ENCODE measurements at places on chromosomes 7 and 10. TPM values are rescaled to one million over a fixed set of nuclear protein-coding genes. Genes with fewer than 3 reads are reported as not detected.

DNA sequence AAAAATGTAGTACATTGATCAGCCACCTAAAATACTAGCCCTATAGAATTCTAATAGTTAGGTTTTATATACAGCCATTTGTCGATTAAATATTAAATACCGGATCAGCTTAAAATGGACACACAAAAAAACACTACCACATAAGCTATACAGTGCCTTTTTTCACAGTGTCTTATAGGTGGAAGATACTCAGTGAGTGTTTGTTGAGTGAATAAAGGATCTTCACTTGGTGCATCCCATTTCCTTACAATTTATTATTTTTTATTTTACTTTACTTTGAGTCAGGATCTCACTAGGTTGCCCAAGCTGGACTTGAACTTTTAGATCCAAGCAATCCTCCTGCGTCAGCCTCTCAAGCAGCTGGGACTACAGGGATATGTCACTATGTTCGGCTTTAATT is 335.4 kb upstream of the KAT6B start:
- no peak for DNase-seq

The KIF20B gene
- 54.0 TPM for total RNA-seq

The CYP2C19 gene
- total RNA-seq: 0.19 TPM

The FHIP2A gene
- total RNA-seq: 20.4 TPM

The UBE2H gene
- 53.2 TPM for total RNA-seq

GRCh38 chr7:608954-609353 is 89.3 kb upstream of the PDGFA start:
- no peak for DNase-seq
